CD4-positive, alpha-beta T cell treated with Interleukin-17A for 4 hours (primary cell): ENCODE measurements at places on chromosomes 7 and 10.

- DNase-seq = peak; percentile 51
Measured at GRCh38 chr10:33333260-33334101, 986 bp downstream of the NRP1 start.

- DNase-seq = no peak
Measured at GRCh38 chr7:123936388-123936787, 11.3 kb downstream of the SPAM1 start.

- no peak for DNase-seq
Measured at GRCh38 chr7:2759736-2760097, 71.7 kb downstream of the AMZ1 start.

DNA sequence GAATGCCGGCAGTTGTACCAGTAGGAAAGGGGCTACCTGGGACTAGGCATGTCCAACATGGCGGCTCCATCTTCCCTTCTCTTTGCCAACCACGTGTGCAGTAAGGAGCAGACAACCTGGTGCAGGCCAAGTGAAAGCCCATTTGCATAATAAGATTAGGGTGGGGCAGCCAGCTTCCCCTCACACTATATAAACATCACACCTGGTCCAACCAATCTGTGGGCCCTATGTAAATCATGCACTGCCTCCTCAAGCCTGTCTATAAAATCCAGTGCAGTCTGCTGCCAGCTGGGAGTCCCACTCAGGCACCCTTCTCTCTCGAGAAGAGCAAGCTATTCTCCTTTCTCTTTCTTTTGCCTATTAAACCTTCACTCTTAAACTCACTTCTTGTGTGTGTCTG lies 429.3 kb downstream of the CALN1 start:
- no peak for DNase-seq

DNA sequence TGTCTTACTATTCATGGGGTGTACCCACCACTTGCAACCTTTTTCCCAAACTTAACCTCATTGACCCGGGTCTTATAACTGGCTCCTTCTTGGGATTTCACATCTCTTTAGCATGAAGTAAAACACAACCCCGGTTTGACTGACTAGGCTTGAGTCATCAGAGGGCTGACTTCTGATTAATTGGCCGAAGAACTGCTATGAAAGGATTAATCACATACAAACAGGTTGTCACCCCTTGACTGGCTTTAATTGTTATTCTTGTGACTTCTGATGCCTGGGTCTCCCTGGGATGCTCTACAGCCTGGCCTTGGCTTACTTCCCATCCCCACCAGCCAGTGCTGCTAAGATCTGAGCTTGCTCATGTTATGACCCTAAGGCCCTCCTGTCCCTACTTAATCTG lies 8.8 kb upstream of the CRPPA start:
- no peak for DNase-seq

DNA sequence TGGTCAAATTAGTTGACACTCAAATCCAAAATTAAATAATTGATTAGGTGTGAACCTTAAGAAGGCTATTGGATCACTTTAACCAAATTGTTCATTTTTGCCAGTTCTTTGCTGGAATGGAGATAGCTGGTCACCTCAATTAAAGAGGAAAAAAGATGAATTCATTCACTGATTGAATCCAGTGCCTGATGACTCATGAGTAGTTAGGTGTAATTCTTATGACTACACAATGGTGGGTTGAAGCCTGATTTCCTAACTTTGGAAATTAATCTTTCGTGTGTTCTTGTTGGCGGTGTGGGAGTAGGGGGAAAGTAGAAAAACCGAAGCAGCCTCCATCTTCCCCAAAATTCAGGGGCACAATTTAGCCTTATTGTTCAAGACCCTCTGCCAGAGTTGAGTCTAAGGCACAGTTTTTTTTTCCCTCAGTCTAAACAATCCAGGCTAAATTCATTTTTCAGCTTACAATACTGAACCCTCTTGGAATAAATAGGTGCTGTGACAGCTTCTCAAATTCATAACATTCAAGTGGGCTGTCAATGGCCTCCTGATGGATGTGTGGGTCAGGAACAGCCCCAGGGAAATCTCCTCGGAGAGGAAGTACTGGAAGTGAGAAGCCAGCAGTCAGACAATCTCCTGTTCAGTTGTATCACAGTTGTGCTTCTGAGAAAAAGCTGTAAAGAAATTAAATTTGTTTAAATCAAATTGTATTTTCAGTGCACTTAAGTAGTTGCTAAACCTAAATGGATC lies 356.6 kb downstream of the BBS9 start:
- no peak for DNase-seq

DNA sequence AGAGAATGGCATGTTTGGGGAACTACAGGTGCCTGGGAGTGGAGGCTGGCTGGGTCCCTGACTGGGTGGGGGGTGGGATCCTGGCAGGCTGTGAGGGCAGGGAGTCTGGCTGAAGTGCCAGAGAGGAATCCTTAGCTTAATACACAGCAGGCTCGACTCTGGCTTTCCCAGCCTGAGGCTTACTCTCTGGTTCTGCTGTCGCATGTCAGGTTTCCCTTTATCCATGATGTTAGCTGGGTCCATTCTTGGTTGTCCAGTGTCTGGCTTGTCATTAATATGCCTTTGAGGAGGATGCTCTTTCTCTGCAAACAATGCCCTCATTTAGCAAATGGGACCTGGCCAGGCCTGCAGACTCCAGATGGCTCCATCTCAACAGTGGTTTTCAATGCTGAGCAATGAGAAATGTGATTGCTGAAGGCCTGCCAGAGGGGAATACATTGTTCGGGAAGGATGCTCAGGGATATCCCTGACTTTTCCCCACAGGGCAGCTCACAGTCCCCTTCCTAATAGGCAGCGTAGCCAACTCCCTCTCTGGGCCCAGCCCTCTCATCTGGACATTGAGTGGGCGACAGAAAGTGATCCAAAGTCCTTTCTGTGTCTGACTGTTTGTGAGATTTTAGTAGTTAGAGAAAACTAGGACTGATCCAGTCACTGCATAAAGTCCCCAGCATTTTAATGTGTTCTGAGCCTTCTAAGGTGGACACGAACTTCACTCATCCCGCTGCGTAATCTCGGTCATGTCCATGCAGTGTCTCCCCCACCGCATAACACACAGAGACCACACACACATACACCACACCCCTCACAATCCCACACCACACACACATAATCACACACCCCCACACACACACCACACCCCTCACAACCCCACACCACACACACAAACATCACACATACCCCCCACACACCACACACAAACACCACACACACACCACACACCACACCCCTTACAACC lies 124.9 kb downstream of the ANLN start:
- no peak for DNase-seq

- no peak for DNase-seq
Measured at GRCh38 chr7:83267141-83267631, 104.5 kb upstream of the PCLO start.

- DNase-seq = no peak
Measured at GRCh38 chr7:131722371-131722770, 165.9 kb upstream of the PODXL start.

GRCh38 chr7:51309361-51310130 lies 7.1 kb downstream of the COBL start:
- no peak for DNase-seq

DNA sequence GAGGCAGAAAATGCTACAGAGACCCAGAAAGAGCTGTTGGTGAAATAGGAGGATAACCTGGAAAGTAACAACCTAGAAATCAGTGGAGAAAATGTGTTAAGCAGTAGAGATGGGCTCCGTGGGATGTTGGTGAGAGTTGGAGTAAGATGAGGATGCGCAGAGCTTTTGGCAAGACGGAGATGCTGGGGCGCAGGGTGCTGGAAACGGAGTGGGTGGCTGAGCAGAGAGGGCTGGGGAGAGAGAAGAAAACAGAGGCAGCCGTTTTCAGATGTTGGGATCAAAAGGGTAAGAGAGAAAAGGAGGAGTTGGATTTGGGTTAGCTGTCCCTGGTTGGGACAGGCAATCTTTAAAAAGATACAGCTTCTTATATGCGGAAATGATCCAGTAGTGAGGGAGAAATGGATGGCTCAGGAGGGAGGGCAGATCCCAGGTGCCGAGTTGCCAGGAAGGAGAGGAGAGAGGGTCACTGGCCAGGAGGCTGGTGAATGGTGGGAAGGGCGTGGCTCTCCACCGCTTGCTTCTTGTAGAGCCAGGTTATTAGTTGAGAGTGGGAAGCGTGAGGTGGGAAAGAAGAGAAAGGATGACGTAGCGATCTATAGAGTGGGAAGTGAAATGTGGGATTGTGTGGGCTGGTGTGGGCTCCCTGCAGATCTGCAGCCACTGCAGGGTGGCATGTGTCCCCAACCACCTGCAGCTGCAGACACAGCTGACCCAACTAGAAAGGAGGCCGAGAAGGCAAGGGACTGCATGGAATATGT lies 182.2 kb upstream of the SVIL start:
- DNase-seq = no peak

DNA sequence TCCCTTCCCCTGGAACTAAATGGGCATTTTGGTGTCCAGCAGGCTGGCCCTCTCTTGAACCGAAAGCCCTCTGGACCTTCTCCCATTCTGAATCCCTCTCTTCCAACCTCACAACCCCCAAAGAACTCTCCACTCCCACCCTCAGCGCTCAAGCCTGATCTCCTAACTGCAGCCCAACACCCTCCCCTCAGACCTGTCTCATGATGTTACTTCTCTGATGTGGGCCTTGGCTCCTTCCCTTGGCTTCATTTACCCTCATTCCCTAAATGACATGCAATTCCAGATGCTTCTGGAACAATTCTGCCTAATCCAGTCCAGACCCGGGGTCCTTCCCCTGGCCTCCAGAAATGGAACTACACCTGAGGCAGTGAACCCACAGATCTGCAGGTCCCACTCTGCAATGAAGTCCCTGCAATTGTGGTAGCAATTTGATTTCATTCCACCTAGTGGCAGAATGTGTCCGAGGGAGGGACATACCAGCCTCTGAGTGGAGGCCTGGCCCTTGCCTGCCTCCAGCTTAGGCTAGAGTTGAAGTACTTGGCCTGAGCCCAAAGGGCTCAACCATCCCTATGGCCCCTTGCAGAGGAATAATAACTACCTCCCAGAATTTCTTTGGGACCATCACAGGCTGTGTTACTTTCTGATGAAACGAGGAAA lies 4.1 kb upstream of the CEP41 start:
- no peak for DNase-seq

DNA sequence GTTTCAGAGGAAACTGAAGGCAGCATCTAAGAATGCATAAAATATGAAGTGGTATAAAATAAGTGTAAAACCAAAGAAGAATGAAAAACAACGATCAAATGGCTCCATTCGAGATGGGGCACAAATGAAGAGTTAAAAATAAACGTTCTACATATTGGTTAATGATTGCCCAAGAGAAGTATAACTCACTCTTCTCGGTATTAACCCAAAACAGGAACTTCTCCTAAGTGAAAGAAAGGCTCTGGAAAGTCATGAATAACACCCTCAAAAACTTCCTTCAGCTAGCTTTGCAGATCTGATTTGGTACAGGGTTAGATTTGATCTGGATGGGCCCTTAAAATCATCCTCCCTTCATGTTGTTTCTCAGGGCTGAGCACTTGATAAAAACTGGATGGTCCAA lies 94.3 kb upstream of the ADO start:
- DNase-seq = no peak

DNA sequence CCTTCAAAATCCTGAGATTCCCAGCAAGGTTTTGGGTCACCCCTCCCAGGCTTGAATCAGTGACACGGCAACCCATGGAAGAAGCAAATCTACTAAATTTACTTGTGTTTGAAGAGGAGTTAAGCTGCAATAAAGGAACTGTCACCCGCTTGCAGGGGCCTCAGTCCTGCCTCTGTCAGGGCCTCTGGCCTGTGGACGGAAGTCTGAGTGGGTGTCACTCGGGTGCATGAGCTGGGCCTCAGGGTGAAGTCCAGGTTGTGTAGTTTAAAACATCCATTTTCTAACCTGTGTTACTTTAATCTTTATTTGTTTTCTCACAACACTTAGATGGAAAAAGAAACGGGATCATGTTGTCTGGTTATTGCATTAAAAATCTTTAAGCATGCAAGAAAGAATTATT lies 234.9 kb downstream of the ADARB2 start:
- no peak for DNase-seq

DNA sequence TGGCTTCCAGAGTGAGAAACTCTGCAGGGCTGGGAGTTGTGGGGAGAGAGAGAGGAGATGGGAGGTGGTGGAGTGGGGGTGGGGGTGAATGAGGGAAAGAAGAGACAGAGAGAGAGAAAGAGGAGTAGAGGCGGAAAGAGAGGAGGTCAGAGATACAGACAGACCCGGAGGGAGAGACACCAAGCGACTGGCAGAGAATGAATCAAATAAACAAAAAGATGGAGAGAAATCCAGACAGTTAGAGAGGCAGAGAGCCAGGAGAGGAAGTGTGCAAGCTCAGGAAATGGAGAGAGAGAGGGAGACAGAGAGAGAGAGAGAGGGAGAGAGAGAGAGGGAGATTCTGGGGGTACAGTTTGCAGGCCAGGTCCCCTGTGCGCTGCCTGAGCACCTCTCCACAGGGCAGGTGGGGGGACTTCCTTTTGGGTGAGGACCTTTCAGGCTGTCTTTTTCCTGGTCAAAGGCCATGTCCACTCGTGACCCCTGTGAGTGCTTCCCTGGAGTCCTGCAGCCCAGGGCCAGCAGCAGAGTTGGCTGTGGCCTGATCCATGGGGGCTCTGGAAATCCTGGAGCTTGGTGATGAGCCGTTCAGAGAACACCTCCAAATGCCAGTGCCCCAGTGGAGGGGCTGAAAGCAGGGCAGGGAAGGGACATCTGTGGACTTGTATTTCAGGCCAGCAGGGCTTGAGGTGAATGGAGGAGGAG lies 25.0 kb upstream of the PCBD1 start:
- DNase-seq = no peak

DNA sequence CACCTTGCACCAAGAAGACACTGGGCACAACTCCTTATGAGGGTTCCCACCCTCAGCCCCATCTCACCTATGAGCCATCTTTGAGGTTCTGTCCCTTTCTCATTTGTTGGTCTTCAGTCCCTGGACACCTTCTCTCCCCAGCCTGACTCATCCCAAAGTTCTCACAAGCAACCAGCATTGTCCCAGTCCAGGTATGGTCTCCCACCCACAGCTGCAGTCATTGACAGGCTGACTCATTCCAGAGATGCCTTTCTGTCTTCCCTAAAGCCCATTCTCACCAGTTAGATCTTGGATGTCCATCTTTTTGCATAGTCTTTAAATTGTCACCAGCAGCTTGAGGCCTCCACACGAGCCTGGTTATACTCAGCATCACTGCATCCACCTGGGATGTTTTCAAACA lies 26.7 kb upstream of the BMPR1A start:
- DNase-seq = no peak

- DNase-seq = no peak
Measured at GRCh38 chr7:85074-85882, 107.1 kb upstream of the FAM20C start.

DNA sequence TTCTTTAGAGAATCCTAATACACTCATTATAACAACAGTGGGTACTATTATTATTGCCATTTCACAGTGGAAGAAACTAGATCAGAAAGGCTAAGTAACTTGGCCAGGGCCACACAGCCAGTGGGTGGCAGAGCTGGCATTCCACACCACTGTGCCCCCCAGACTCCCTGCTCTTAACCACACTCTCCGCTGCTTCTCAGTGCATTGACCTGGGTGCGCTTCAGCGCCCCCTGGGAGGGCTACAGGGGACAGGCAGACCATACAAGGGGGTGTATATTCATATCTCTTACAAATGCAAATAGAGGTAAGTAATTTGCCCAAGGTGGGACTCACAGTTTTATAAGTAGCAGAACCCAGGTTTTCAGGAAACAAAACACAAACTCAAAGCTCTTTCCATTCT lies 77.0 kb upstream of the NMT2 start:
- peak; percentile 48 for DNase-seq
